ENCODE measurements at places on chromosomes 6 and 20.

DNA sequence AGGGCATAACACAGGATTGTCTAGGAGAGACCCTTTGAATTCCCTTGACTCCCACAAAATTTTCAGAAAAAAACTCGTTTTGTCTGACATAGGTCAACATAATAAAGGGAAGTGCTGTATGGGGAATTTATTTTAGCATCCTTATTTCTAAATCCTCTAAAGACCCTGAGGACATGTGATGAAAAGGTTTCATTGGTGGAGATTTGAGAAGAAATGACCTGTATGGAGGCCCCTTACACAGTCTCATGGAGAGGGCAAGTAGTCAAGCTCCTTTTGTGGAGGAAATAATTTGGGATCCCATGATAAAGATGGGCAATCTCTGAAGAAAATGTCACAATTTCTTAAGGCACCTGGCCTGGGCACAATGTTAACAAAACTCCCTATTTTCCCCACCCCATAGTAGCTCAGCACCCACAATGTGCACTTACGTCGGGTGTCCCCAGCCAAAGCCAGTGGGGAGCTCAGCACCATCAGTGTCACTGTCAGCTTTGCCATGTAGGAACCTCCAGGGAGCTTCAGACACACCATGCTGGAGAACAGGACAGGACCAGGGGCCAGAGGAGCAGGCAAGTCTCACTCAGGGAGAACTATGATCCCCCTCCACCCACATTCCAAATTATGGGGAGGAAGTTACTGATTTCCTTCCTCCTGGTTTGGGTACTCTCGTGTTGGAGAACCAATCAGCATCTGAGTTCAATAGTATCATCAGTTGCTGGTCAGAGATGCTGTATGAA, at the start of gene HLA-DRB5:
Gene HLA-DRB5, minus strand, starts transcription at position 591 of the 734 bp plus-strand sequence. Its CDS starts 63 bp downstream, at position 528.
- no peak for DNase-seq

DNA sequence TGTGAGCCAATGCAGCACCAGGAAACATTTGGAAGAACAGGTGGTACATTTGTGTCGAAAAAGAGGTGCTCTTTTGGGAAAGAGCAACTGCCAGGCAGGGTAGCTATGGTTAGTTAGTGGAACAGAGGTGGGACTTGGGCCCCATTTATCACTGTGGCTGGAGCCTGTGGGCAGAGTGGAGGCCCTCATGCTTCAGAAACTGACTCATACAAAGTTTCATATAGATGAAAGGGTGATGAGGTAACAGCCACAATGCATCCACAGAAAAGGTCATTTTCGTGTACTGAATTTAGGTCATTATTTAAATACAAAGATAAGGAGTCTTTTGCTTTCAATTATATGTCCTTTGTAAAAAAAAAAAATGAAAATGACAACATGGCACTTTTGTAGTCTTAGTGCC, 76.4 kb upstream of the HS3ST5 start:
- no peak for DNase-seq

DNA sequence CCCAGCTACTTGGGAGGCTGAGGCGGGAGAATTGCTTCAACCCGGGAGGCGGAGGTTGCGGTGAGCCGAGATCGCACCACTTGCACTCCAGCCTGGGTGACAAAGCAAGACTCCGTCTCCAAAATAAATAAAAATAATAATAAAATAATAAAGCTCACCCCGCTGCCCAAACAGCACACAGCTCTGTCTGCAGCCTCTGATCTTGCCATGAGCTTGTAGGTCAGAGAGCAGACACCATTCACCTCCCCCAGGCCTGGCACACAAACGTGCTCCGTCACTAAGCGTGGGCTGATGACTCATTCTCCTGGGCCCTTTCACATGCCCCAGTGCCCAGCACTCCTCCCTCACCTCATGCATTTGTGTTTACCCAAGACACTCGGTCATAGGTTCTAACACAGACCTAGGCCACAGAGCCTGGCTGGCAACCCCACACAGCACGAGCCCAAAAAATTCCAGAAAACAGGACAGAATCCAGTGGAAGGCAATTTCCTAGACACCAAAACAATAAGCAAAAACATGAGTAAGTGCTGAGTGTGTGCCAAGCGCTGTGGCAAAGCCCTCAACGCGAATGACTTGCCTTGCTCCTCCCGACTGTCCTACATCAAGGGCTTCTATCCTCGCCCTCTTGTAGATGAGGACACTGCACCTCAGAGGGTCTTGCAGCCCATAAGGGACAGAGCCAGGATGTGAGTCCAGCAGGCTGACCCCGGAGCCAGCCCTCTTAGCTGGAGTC, 18.0 kb downstream of the ATP9A start:
- DNase-seq, result no peak

DNA sequence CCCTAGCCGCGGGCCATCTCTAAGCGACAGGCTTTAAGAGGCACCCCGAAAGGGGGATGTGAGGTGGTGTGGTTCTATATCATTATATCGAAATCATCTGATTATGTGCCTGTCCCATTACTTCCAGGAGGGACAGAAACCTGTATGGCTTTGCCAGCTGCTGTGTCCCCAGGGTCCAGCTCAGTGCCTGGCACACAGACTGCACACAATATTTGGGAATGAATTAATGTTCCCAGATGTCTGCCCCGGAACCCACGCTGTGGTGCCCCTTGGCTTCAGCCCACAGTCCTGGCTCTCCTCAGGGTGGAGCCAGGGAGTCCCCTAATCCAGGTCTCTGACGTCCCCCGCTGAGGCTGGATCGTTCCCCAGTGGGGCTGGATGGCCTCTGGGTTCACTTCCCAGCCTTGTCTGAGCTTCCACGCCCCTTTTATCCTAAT, 8.9 kb upstream of the AHCY start:
- DNase-seq, result no peak

- no peak for DNase-seq
Observed at GRCh38 chr6:40555092-40555491, 32.1 kb downstream of the LRFN2 start.

DNA sequence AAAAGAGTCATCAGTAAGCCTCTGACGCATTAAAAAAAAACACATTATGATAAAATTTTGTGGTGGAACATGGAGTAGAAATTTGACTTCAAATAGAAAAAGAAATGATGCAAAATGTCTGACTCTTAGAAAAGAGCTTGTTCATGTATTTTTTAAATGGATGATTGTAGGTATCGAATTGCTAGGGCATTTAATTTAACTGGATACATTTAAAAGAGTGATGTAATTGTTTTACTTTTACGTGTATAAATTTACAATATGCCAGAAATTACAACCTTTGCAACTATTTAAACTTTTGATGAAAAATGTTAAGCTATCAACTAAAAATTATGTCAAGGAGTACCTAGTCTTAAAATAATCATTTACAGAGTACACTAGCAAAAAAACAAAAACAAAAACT, 4.5 kb upstream of the SDC4 start:
- DNase-seq, result no peak

Measured in stimulated activated CD8-positive, alpha-beta memory T cell treated with anti-CD3 and anti-CD28 coated beads, Interleukin-15, amount 100 ng/mL, for 1 hour (primary cell).